CD4-positive, alpha-beta T cell treated with Interleukin-15 for 4 hours (primary cell): ENCODE measurements at places on chromosomes 7 and 10.

- no peak for DNase-seq
Measured at GRCh38 chr10:123145542-123146012, 2.4 kb upstream of the HMX2 start.

DNA sequence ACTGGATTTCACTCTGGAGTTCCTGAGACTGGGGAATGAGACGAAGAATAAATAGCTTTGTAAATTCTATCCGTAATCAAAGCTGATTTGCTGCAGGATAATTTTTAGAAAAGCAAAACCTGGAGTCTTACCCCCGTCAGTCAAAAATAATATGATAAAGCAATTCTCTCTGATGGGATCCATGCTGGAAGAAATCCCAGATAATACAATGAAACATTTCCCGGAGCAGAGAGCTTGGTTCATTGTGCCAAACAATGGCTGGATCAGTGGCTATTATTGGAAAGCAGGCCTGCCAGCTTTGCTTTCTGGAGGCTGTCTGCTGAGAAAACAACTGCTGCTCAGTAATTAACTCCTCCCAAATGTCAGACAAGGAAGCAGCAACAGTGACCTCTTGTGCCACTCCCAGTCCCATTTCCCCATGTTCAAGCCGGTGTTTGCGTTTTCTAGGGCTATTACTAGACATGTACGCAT lies 609.4 kb upstream of the PCDH15 start:
- DNase-seq: no peak

GRCh38 chr7:16326106-16326505 lies 95.2 kb downstream of the CRPPA start:
- DNase-seq: no peak

- no peak for DNase-seq
Measured at GRCh38 chr7:140074780-140075179, 12.0 kb upstream of the PARP12 start.

GRCh38 chr7:117472335-117472734 lies 7.5 kb upstream of the CFTR start:
- no peak for DNase-seq

DNA sequence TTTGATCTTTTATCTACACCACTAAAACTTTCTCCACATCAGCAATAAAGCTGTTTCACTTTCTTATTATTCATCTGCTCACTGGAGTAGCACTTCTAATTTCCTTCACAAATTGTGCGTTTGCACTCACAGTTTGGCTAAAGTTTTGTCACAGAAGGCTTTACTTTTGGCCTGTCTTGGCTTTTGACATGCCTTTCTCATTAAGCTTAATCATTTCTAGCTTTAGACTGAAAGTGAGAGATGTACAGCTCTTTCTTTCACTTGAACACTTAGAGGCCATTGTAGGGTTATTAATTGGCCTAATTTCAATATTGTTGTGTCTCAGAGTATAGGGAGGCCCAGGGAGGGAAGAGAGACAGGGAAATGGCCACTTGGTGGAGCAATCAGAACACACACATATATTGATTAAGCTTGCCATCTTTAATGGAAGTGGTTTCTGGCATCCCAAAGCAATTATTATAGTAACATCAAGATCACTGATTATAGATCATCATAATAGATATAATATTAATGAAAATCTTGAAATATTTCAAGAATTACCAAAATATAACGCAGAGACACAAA lies 512.5 kb downstream of the ETV1 start:
- DNase-seq: no peak

GRCh38 chr7:25429731-25430130 lies 201.4 kb upstream of the NPVF start:
- no peak for DNase-seq

DNA sequence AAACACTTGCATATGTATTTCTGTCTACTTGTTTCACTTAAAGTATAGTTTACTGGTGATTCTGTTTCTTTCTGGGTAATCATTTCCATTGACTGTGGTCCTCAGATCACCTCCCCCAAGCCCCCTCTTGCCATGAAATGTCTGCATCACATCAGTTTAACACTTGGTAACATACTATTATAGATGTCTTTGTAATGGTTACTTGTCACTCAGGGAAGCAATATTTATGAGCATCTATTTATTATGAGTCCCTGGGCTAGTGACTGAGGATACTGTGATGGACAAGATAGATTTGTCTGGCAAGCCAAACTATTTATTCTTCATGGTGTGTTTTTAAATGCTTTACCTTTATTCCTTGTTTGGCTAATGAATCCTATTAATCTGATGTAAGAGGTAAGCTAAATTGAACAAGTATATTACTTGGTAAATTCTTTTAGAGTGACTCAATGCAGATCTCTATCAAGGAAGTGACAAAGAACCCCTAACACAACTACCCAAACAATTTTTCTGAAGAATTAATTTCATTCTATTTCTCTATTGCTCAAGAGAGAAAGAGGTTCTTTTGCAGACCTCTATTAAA lies 270.9 kb downstream of the RELN start:
- DNase-seq: no peak

DNA sequence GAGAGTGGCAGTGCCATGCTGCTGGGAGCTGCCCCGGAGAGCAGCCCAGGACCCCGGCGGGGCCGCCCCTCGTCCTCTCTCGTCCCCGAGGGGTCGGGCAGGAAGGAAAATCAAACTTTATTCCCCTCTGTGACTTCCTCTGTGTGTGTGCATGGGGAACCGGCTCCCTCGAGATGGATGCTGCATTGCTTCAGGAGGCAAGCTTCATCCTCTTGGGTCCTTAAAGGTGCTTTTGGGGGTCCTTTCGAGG lies 726 bp downstream of the MCU start:
- DNase-seq: no peak

DNA sequence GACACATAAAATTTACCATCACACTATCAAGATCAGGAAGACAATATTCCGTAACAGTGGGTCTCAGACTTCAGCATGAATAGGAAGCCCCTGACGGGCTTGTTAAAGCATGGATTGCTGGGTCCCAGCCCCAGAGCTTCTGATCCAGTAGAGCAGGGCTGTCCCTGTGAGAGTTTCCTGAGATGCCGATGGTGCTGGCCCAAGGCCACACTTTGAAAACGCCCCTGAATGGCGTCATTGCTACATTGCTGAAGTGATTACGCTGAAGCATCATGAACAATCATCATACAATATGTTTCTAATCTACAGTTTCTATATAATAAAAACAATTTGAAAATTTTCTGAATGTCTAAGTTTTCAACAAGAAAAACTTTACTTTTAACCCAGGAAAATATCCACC lies 38.0 kb upstream of the TMEM72 start:
- DNase-seq: no peak

GRCh38 chr10:118729641-118730258 lies 25.0 kb downstream of the CACUL1 start:
- peak; percentile 25 for DNase-seq

DNA sequence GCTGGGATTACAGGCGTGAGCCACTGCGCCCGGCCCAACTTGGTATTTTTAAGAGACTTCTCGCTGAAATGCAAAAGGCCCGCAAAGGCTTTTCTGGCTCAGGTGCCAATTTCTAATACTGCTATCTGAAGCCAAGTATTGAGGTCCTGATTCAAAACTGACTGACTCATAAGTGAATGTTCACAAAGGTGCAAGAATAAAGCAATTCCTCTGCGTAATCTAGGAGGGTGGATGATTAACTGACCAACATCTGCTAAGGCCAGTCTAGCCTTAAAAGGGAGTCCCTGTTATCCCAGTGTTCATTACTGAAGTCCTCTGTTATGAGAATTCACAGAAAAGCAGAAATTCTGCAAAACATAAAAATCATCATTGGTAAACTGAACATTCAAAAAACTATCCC lies 111.4 kb downstream of the SRPK2 start:
- no peak for DNase-seq

DNA sequence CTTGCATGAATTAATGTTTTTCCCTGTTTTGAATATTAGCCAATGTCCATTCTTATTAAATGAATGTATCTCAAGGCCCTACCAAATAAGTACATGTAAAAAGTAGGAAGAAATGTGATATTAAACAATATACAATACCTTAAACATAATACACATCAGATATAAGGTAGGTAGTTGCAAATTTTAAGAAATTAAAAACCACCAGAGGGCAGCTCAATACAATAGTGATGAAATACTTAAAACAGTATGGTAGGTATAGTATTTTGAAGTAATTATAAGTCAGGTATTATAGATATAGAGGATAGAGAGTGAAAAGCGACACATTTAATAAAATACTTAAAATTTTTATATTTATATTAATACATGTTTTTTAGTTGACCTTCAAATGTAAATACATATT lies 43.6 kb upstream of the CDK14 start:
- DNase-seq: no peak

- DNase-seq: no peak
Measured at GRCh38 chr7:91085175-91085574, 179.1 kb upstream of the FZD1 start.

- no peak for DNase-seq
Measured at GRCh38 chr10:5735119-5735518, 50.5 kb downstream of the TASOR2 start.

DNA sequence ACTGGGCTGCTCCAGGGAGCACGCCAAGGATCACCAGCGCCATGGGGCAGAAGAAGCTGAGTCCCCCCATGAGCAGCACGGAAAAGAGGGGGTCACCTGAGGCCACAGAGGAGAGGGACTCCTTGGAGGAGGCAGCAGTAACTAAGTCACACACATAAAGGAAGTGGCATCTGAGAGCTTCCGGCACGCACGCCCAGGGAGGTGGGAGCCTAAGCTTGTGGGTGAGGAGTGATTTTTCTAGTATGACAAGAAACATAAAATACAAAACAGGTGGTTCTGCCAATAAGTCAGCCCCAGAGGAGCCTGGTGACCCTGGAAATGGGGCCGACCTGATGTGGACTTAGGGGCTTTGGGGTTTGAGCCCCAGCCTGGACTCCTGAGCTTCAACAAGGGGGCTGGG lies 60.8 kb downstream of the CARD11 start:
- DNase-seq: peak; percentile 54

DNA sequence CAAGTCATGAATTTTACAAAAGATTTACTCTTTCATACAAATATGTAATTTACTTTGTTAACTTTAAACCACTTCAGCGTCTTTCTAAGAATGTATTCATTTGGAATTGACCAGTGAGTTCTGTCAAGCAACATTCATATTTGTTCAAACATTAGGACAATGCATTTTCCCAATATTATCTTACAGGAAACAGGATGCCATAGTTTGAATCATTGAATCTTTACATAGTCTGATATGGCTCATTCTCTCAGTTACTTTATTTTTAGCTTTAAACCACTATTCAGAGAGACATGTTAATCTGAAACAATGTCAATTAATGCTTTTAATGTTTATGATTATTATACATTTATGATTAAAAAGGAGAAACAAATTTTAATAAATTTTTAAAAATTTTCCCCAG lies 21.1 kb upstream of the MEOX2 start:
- no peak for DNase-seq

DNA sequence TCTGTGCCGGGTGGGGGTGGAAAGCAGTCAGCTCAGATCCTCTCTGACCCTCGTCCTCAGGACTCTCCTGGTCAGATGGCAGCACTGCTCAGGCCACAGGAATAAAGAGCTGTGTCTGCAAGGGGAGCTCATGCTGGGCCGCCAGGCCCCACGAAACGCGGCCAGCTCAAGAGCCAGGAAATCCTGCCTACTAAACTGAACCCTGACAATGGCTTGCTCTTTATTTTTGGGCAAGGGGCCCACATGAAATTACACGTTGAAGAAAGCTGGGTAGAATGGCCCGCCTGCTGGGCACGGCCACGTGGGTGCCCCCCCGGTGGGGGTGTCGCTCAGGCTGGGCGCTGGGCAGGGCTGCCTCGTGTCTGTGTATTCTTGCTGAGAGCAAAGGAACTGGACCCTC lies 103.0 kb downstream of the ITIH5 start:
- no peak for DNase-seq

DNA sequence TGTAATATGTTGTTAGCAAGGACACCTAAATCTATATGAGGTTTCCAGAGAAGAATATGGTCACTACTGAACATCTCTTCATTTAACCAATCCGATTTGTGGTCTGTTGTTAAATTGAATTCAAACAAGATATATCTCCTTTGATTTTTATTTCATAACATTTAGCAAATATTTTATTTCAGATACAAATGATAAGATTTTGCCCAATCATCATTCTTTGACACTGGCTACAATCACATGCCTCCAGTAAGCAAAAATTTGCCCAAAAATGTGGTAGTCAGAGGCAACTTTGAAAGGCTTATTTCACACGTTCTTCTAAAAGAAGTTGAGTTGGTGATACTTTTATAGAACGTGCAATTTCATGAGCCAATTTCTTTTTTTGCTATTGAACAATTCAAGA lies 44.7 kb upstream of the AGMO start:
- DNase-seq: no peak

GRCh38 chr7:148754912-148755311 lies 56.2 kb downstream of the CUL1 start:
- DNase-seq: no peak

GRCh38 chr7:41306486-41306885 lies 396.4 kb downstream of the INHBA start:
- no peak for DNase-seq

GRCh38 chr7:94466516-94466915 lies 43.1 kb upstream of the CASD1 start:
- DNase-seq: no peak

GRCh38 chr10:13621931-13622330 lies 35.2 kb downstream of the PRPF18 start:
- DNase-seq: no peak

DNA sequence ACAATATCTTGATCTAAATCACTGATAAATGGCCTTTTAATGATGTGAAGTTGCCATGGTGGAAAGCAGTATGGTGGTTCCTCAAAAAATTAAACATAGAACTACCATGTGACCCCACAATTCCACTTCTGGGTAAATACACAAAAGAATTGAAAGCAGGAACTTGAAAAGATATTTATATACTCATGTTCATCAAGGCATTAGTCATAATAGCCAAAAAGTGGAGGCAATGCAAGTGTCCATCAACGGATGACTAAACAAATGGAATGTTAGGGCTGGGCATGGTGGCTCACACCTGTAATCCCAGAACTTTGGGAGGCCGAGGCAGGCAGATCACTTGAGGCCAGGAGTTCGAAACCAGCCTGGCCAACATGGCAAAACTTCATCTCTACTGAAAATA lies 2.0 kb upstream of the DNAJC12 start:
- no peak for DNase-seq

- no peak for DNase-seq
Measured at GRCh38 chr7:70237831-70238575, 639.7 kb downstream of the AUTS2 start.
